Left lung (tissue), 14 donors: ENCODE measurements at places on chromosomes 2 and 18. TPM values are rescaled to one million over a fixed set of nuclear protein-coding genes. Genes with fewer than 3 reads are reported as not detected.

- no peak overlapping the region for H3K4me3 ChIP-seq
- no peaks in the 10 kb centered on the region for H3K27me3 ChIP-seq
- H3K4me1 ChIP-seq: no peaks in the 10 kb centered on the region
- no peak overlapping the region for H3K27ac ChIP-seq
Observed at GRCh38 chr2:168851674-168852320, 38.4 kb downstream of the SPC25 start.

GRCh38 chr18:57959278-57959677 lies 84.7 kb upstream of the NEDD4L start:
- H3K4me3 ChIP-seq: no peak overlapping the region
- no peaks in the 10 kb centered on the region for H3K36me3 ChIP-seq
- H3K4me1 ChIP-seq: no peaks in the 10 kb centered on the region
- DNase-seq: peak; percentile 37
- no peaks in the 10 kb centered on the region for H3K27me3 ChIP-seq
- no peak overlapping the region for H3K27ac ChIP-seq

DNA sequence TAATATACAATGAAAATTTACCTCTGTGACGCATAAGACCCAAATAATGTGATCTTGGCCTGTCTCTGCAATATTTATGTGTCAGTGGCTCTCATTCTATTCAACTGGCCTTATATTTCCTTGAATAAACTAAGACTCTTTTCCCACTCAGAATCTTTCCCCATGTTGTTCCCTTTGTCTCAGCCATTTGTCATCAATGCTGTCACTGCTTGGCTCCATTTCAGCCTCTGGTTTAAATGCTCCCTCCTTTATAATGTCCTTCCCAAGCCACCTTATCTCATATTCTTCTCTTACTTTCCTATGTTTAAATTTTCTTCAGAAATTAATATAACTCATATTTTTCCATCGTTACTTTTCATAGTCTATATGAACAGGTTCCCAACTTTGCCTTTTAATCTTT lies 158.3 kb upstream of the DTNA start:
- H3K36me3 ChIP-seq: no peaks in the 10 kb centered on the region
- H3K4me1 ChIP-seq: no peaks in the 10 kb centered on the region
- no peak overlapping the region for H3K27ac ChIP-seq
- H3K27me3 ChIP-seq: no peaks in the 10 kb centered on the region
- DNase-seq: no peak

DNA sequence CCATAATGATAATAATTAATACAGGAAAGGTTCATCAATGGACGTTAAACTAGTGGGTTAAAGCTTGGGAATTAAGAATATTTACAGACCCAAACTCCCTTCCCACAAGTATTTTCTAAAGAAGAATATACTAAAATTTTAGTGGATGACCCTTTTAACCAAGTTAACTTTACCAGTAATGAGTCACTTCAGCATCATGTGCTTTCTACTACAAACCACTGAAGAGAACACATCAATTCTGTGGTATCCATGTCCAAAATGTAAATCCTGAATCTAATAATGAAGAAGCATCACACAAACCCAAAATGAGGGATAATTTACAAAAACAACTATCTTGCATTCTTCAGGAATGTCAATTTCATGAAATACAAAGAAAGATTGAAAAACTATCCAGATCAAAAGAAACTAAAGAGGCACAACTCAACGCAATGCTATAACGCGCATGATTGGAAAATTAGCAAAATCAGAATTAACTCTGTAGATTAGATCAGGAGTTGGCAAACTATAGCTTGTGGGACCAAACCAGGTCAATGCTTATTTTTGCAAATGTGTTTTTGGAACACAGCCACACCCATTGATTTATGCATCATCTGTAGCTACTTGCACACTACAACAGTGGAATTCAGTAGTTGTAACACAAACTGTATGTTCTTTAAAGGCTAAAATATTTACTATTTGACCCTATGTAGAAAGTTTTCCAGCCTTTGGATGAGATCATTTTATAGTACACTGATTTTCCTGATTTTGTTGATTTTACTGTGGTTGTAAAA lies 27.5 kb downstream of the COPS8 start:
- no peak overlapping the region for H3K4me3 ChIP-seq
- H3K36me3 ChIP-seq: no peaks in the 10 kb centered on the region
- H3K4me1 ChIP-seq: no peaks in the 10 kb centered on the region
- no peak for DNase-seq
- no peaks in the 10 kb centered on the region for H3K27me3 ChIP-seq
- H3K27ac ChIP-seq: no peak overlapping the region

DNA sequence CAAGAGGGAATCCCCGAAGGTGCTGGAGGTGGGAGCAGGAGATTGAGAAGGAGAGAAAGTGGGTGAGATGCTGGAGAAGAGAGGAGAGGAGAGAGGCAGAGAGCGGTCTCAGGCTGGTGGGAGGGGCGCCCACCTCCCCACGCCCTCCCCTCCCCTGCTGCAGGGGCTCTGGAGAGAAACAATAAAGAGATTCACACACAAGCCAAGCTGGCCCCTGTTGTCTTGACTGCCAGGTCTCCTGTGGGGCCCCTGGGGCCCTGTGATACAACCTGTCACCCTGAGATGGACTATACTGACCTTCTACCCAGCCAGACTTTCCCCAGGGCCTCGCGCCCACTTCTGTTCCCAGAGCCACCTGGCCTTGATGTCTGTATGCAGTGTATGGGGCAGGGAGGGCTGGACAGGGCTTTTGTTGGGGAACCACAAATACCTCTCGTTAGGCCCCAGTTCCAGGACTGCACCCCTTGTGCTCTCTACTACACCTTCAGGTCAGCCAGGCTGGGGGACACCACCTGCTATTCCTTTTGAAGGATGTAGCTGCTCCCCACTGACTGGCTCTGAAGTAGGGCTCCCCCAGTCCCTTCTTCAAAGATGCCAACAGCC lies 8.0 kb upstream of the SPEG start:
- H3K4me1 ChIP-seq: no peaks in the 10 kb centered on the region
- no peak overlapping the region for H3K4me3 ChIP-seq
- no peak for DNase-seq
- no peaks in the 10 kb centered on the region for H3K36me3 ChIP-seq

DNA sequence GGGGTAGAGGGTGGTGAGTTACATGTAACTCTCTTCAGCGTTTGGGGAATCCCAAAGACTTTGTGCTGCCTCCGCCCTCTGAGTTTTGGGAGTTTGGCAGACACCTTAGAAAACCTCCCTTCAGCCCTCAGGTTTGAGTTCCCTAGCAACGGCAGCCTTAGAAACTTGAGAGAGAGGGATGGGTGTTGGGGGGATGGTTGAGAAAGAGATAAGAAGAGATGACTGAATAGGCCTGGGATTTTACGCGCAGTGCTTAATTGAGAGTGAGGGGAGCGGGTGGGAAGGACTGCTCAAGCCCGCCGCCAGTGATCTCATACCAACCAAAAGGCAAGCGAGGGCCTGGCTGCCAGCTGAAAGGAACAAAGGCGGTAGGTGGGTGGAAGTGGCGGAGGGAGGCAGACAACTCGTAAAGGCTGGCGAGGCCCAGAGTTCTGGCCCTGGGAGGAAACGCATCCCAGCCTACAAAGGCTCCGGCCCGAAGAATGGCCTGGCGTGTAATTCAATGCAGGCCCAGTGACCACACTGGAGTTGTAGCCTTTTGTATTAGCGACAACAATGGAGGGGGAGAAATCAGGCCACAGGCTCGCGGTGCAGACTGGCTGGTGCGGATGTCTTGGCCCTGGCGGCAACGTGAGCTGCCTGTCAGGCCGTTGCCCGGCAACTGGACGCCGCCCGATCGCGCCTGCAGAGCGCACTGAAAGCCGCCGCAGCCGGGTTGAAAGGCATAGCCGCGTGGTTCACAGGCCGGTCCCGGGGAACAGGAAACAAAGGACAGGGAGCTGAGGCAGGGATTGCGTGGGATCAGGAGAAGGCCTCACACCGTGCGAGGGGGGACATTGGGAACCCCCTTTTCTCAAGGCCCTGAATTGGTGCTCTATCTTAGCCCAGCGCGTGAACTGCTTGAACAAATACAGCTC lies 39.9 kb upstream of the DARS1 start:
- no peak overlapping the region for H3K27ac ChIP-seq
- no peaks in the 10 kb centered on the region for H3K27me3 ChIP-seq
- no peaks in the 10 kb centered on the region for H3K36me3 ChIP-seq
- H3K4me1 ChIP-seq: no peaks in the 10 kb centered on the region

GRCh38 chr2:188280811-188281222 lies 10.9 kb upstream of the GULP1 start:
- H3K27me3 ChIP-seq: no peaks in the 10 kb centered on the region
- H3K27ac ChIP-seq: no peak overlapping the region
- DNase-seq: no peak
- no peaks in the 10 kb centered on the region for H3K4me1 ChIP-seq
- no peaks in the 10 kb centered on the region for H3K36me3 ChIP-seq

DNA sequence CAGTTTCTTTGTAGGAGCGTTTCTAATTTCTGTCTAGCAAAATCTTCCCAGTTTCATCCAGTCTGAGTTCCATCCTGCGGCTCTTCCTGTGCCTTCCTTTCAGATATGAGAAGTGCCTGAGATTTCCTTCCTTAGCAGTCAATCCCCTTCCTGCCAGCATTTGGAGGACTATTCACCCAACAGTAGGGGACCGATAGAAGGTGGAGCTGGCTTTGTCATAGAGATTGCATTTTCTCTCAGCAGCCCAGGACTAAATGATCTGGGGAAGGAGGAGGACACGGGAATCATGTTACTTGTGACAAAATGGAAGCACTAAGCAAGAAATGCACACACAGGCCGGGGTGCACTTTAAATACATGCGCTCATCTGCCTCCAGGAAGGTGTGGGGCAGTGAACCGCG lies 5.6 kb upstream of the SMIM21 start:
- DNase-seq: no peak
- H3K4me3 ChIP-seq: no peak overlapping the region
- no peaks in the 10 kb centered on the region for H3K27me3 ChIP-seq
- H3K36me3 ChIP-seq: no peaks in the 10 kb centered on the region
- no peaks in the 10 kb centered on the region for H3K4me1 ChIP-seq

GRCh38 chr2:184527058-184527457 lies 71.3 kb upstream of the ZNF804A start:
- no peaks in the 10 kb centered on the region for H3K36me3 ChIP-seq
- DNase-seq: no peak
- H3K4me1 ChIP-seq: no peaks in the 10 kb centered on the region
- no peaks in the 10 kb centered on the region for H3K27me3 ChIP-seq
- H3K4me3 ChIP-seq: no peak overlapping the region
- no peak overlapping the region for H3K27ac ChIP-seq

DNA sequence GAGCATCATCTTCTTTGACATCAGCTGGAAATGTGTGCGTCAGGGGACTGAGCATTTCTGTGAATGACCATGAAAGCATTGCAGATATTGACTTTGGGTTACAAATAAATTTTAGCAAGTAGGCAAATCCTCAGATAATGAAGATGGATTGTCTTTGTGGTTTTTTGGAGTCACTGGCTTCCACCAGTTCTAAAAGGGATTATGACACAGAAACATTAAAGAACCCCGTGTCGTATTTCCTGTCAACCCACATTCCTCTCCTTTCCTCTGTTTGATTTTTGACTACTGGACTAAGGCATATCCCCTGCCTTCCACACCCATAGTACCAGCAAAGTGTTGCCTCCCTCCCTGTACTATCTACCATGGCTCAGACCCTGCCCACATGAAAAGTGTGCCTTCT lies 268.1 kb downstream of the MYO3B start:
- no peaks in the 10 kb centered on the region for H3K4me1 ChIP-seq
- no peaks in the 10 kb centered on the region for H3K36me3 ChIP-seq
- no peak for DNase-seq
- no peaks in the 10 kb centered on the region for H3K27me3 ChIP-seq
- no peak overlapping the region for H3K4me3 ChIP-seq

- H3K36me3 ChIP-seq: no peaks in the 10 kb centered on the region
- H3K27me3 ChIP-seq: no peaks in the 10 kb centered on the region
Observed at GRCh38 chr2:27795868-27796277, 24.4 kb downstream of the MRPL33 start.

- no peaks in the 10 kb centered on the region for H3K36me3 ChIP-seq
- H3K27ac ChIP-seq: no peak overlapping the region
- DNase-seq: no peak
Observed at GRCh38 chr18:9521770-9522169, 46.5 kb downstream of the RALBP1 start.

- H3K27ac ChIP-seq: no peak overlapping the region
- no peaks in the 10 kb centered on the region for H3K27me3 ChIP-seq
- no peak overlapping the region for H3K4me3 ChIP-seq
Observed at GRCh38 chr2:120504936-120505705, 159.2 kb downstream of the INHBB start.

DNA sequence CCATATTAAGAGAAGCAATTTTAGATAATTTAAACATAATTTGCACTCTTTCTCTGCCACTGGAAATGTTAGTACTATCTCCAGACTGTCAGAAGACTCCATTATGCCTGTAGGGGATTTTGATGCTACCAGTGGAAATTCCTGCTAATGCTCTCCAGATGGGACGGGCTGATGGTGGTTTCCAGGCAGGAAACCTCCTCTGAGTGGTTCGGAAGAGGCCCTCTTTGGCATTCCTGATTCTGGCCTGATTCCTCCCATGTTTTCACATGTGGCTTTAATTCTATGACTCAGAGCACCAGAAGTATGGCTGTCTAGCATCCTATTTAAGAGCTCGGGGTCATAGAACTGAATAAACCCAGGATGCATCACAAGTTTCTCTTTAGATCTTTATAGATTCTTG lies 70.9 kb upstream of the ST6GAL2 start:
- no peak overlapping the region for H3K27ac ChIP-seq
- no peaks in the 10 kb centered on the region for H3K27me3 ChIP-seq
- H3K4me3 ChIP-seq: no peak overlapping the region
- H3K36me3 ChIP-seq: no peaks in the 10 kb centered on the region

- peaks cover 38% of the 10 kb centered on the region for H3K27me3 ChIP-seq
- no peaks in the 10 kb centered on the region for H3K4me1 ChIP-seq
- no peak overlapping the region for H3K4me3 ChIP-seq
- no peak for DNase-seq
- H3K36me3 ChIP-seq: no peaks in the 10 kb centered on the region
Observed at GRCh38 chr2:120704696-120705095, 31.0 kb upstream of the GLI2 start.

DNA sequence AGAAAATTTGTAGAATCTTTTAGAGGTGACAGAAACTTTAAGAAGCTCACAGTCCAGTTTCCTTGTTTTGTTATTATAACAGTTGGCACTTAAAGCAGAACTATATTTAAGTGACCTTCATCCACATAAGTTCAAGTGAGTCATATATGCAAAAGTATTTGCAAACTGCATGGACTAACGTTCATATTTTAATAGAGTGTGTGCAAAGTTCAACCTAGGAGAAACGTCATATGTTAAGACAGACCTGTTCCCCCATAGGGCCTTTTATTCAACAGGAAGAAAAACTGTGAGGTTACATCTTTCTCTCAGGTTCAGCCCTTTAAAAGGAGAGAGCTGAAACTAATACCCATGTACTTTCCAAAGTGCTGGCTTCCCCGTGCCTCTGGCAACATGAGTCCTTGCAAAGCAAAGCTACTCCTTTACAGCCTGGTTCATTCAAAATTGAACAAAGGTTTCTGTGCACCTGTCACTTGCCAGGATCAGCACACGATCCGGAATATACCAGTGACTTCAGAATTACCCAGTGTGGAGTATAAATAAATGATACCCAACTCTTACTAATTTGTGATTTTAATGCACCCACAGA lies 280.0 kb upstream of the RAB12 start:
- no peak overlapping the region for H3K4me3 ChIP-seq
- H3K36me3 ChIP-seq: no peaks in the 10 kb centered on the region
- no peaks in the 10 kb centered on the region for H3K27me3 ChIP-seq
- H3K4me1 ChIP-seq: no peaks in the 10 kb centered on the region
- no peak for DNase-seq
- H3K27ac ChIP-seq: no peak overlapping the region

UGT1A5 gene
- 0.10 TPM for total RNA-seq

GBX2 gene
- total RNA-seq: not detected

CD8B2 gene
- 0.10 TPM for total RNA-seq

SLC35F5 gene
- 100 TPM for total RNA-seq

SERPINB10 gene
- total RNA-seq: not detected
